Stimulated activated CD8-positive, alpha-beta memory T cell treated with anti-CD3 and anti-CD28 coated beads, Interleukin-15, amount 100 ng/mL, for 4 hours (primary cell): ENCODE measurements at places on chromosomes 12 and 14.

DNA sequence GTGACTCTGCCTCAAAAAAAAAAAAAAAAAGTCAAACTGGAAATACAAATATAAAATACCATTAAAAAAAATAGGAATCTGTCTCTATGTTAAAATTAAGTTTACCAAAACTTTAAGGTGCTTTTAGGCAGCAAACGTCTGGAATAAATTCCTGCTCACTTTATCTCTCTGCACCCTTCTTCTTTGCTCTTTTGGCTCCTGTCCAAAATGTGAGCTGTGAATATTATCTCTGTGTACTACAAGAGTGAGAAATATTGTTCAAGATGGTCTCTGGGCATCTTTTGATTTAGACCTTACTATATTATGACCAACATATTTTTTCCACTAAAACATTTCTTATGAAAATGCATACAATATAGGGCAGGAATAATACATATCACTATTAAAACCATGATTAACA is 63.7 kb downstream of the PUS7L start:
- no peak for DNase-seq

DNA sequence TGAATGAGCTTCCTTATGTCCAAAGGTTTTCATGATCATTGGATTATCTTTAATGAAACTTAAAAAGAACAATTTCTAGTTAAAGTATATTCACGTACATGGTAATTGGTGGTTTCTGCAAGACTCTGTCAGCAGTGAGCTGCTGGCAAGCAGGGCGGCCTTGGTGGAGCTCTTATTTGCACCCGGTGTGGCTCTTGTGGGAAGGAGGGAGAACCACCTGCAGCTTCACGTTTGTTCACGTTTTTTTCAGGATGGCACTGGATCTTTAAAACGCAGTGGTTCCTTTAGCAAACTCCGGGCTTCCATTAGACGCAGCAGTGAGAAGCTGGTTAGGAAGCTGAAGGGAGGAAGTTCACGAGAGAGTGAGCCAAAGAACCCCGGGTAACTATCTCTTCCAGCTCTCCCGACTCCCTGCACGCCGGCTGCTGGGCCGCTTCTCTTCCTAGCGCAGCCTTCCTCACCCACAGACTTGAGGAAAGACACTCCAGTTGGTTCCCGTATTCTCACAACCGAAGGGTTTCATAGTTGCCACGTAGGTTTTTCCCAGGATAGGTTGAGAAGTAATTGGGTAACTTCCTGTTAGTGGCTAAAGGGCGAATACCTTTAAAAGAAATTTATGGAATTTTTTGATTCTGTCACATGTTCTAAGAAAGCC is 28.3 kb downstream of the XRCC3 start:
- no peak for DNase-seq

DNA sequence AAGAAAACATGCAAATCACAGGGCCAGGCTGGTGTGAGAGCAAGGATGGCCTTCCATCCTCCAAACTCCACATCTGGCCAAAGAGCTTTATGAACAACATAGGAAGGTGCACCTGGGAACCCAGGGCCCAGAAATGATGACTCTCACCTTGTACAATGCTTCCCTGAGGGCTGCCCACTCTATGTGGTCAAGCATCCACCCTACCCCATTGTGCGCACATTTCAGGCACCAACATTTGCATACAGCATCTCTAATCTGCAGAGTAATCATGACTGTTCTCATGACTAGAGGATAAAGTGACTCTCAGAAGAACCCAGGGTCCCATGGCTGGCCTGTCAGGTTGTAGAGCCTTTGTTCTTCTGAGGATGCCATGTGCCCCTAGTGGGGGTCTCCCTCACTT is 57.2 kb upstream of the NTF3 start:
- DNase-seq: no peak

GRCh38 chr12:4135919-4136605 is 137.5 kb upstream of the CCND2 start:
- DNase-seq: no peak

GRCh38 chr12:52183544-52183910 is 8.3 kb downstream of the KRT80 start:
- DNase-seq: no peak

DNA sequence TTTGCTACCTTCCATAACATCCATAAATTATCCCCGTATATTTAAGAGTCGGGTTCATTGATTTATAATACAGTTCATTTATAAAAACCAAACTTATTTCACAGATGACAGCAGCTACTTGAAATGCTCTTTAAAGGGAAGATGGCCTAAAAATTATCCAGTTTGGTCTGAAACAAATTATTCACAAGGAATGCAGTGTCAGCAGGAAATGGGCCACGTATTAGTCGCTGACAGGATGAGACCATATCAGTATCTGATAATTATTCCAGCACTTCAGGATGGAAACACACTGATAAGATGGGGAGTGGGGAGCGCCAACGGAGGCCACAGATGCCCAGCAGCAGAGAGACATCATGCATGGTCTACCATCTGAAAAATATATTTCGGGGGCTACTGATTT is 60.5 kb upstream of the TMEM132D start:
- no peak for DNase-seq

DNA sequence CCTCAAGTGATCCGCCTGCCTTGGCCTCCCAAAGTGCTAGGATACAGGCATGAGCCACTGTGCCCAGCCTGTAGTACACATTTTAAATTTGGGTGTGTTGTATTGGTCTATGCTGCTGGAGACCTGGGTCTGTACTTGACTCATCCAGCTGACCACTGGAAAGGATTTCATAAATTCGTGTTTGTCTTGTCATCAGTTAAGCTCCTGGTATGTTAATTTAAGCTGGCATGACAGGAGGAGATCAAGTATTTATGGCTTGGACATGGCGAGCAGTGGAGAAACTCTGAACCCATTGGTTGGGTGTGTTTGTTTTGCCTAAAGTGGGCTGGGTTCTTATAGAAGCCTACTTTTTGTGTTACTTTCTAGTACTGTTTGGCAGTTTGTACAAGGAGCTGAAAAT is 24.2 kb downstream of the YY1 start:
- no peak for DNase-seq

DNA sequence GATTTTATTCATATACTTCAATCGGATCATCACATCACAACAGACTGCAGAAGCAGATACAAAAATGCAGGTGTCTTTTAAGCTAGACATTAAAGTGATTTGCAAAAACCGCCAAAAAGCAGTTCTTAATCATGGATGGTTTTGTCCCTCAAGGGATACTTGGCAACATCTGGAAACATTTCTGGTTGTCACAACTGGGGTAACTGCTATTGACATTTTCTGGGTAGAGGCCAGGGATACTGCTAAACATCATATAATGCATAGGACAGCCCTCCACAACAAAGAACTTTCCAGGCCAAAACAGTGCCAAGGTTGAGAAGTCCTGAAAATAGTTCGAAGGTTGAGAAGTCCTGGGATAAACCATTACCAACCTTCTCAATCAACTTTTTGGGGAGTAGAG is 101.8 kb upstream of the BBS10 start:
- no peak for DNase-seq

DNA sequence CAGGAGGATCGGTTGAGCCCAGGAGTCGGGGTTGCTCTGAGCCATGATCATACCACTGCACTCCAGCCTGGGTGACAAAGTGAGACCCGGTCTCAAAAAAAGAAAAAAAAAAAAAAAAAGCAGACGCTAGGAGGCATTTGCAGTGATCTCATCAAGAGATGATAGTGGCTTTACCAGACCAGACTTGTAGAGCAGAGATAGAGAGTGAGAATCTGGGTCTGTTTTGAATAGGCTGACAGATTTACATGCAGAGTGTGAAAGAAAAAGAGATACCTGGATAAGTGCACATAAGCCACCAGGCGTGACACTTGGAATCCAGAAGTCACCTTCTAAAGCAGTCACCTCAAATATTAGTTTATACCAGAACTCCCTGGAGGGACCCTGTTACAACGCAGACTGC is 21.1 kb upstream of the FLRT2 start:
- DNase-seq: no peak

GRCh38 chr14:94021416-94022157 is 4.6 kb upstream of the OTUB2 start:
- no peak for DNase-seq

GRCh38 chr12:131074221-131075083 is 120.7 kb downstream of the ADGRD1 start:
- no peak for DNase-seq

- no peak for DNase-seq
Measured at GRCh38 chr12:104063712-104064030, 660 bp upstream of the HCFC2 start.

GRCh38 chr14:88667555-88668273 is 104.9 kb downstream of the ZC3H14 start:
- DNase-seq: peak; percentile 8

- DNase-seq: no peak
Measured at GRCh38 chr12:98912401-98912974, 267.4 kb downstream of the APAF1 start.

GRCh38 chr12:71790331-71790730 is 35.7 kb downstream of the RAB21 start:
- DNase-seq: no peak

DNA sequence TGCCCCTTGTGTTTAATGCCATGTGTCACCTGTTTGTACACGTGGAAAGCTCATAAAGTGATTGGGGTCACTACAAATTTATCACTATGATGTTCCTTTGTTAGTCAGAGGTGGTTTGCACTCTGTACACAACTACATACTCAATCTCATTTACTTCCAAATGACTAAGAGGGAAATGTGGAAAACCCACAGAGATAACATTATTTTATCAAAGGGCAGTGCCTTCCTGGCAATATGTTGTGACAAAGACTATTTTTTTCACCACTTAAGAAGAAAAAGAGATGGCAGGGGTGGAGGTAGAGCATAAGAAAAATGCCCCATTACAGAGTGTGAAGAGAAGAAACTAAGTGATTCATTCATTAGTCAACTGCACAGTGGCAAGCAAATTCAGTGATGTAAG is 1064.1 kb upstream of the FLRT2 start:
- no peak for DNase-seq

DNA sequence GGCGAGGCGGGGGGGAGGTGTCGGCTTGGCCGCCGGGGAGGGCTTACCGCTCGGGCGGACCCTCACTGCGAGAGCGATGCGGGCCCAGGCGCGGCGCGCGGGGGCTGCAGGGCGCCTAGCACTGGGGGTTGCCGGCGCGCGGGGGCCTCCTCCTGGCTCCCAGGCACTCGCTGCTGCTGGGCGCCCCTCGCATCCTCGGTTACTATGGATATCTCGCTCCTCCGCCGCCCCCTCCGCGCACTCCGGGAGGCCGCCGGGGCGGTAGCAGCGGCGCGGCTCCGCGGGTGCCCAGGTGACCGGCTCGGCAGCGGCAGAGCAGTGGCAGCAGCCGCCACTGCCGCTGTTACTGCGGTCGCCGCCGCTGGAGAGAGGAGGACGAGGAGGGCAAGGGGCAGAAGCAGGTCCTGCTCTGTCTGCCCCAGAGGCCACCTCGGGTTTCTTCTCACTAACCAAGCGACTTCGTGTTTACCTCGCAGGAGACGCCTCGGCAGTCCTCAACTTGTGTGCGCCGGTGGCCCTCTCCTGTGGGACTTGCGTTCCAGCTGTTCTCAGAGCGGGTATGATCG is 250.1 kb downstream of the APAF1 start:
- no peak for DNase-seq

DNA sequence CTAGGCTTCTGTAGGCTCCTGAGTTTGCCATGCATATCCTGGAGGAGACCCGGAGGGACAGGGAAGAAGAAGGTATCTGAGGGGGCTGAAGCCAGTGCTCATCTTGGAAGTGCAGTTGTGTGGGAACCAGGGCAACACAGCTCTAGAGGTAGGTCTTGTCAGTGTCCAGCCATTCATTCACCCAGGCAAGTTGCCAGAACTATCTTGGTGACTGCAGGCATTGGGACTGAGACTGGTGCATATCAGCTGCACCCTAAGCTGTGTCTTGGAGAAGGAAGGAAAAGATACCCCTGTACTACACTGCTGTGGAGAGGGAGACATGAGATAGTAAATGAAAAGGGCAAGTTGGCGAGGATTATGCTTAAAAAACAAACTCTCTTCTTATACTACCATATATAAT is 4.9 kb upstream of the WIF1 start:
- DNase-seq: no peak

DNA sequence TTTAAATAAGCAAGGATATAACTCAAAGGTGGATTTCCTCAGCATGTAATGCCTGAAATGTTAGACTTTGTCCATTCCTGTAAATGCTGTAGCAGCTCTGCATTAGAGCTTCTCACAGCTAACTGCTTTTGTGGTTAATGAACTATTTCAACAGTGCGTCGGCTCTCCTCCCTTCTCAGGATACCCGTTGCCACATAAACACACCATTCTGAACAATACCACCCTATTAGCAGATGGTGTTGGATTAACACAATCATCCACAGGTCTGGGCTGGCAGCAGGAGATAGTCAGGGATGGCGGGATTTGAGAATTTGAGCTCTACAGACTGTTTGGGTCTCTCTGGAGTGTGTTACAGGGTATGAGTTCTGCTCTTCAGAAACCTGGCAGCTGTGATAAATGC is 33.5 kb upstream of the C12orf42 start:
- DNase-seq: no peak

GRCh38 chr12:102480406-102480805 is at the start of gene IGF1:
Gene IGF1 (minus strand): TSS chr12:102480563. CDS start chr12:102480381, 182 bp downstream.
- no peak for DNase-seq

DNA sequence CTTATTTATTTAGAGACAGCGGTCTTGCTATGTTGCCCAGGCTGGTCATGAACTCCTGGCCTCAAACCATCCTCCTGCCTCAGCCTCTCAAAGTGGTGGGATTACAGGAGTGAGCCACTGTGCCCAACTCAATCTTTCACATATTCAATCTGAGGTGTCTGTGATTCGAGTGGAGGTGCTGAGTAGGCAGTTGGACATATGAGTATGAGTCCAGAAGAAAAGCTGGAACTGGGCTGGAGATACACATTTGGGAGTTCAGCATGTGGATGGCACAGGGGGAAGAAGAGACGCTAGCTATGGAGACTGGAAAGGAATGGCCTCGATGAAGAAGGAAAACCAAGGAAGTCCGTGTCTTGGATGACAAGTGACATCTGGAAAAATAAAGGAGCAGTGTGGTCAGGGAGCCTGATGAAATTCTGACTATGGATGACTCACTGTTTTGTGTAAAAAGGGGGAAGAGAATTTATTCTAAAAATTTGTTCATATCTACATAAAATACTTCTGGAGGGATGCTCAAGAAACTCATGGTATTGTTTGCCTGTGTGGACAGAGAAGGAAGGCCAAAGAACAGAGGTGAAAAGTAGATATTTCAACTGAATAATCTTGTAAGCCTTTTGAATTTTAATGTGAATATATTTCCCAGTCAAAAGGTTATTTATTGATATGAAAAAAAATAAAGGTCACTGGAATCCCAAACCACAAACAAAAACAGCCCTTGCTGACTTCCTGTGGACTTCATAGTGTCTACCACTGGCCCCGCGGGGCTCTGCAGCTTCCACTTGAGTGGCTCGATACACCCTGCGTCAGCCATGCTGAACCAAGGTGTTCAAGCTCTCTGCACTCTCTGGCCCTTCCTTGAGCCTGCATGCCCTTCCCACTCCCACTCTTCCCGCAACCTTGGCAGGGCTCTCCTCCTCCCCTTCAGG is 8.9 kb upstream of the LTA4H start:
- no peak for DNase-seq

GRCh38 chr12:6195665-6196535 is 4.3 kb upstream of the CD9 start:
- peak; percentile 49 for DNase-seq

- DNase-seq: no peak
Measured at GRCh38 chr14:36617824-36618223, 35.4 kb upstream of the NKX2-8 start.
